Right hindlimb (tissue), 1 donor: ENCODE measurements at places on chromosomes 6 and 20.
A peak's percentile ranks its signal among the peaks of the same experiment; 100 is the strongest.

- no peak for DNase-seq
These were observed 96.9 kb downstream of the UBE3D start for GRCh38 chr6:82968708-82969107.

DNA sequence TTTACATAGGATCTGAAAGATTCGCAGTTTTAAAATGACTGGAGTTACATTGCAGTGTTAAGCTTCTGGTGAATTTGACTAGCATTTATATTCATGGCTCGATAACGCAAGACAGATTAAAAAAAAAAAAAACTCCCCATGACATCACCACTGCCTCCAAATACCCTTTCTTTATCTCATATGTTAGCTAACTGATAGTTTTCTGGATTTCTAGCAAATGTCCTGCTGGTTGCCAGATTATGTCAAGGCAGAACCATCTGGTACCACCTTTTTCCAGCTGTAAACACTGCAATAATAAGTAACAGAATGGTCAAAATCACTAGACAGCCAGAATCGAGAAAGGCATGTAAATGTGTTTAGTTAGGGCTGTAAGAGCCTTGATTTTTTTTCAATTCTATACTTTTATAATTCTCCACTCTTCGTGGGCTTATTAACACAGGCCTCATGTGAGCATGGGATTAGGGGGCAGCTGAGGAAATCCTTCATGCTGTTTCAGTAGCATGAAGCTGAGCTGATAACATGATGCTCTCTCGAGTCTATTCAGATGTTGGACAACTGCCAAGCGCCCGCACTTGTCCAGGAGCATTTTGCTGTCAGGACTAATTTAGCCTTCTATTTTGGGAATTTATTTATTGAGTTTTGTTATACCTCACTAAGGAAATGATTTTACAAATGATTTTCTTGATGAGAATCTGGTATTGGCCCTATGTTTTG, 166.0 kb upstream of the SCGN start:
- DNase-seq: peak; percentile 32

DNA sequence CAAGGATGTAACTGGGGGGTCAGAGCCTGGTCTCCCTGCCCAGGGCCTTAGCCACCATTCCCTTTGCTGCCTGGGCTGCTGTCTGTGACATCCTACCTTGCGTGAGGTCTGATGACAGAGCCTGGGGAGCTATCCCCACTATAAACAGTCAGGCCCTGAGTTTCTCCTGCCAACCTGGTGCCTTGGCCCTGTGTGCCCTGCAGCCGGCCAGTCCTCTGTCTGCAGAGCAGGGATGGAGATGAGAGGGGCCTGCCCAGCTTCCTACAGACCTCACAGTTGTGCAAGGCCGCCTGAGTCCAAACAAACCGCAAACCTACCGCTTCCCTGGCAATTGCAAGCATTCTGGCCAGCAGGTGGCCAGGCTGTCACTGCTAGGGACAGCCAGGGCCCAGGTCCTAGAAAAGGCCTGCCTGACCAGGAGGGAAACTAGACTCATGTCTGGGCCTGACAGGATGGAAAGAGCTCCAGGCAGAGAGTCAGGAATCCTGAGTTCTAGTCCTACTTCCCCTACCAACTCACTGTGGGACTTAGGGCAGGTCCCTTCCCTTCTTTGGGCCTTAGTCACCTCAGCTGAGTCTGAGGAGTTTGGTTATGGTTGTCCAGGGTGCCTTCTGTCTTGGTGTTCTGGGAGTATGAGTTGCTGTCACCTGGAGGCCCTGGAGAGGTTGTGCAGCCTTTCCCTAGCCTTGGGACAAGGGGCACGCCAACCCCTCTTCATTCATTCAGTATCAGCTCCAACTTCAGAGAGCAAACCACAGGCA, 86.2 kb downstream of the VEGFA start:
- DNase-seq: no peak

GRCh38 chr6:10389739-10390494, 25.0 kb downstream of the TFAP2A start:
- DNase-seq: no peak

GRCh38 chr6:7467007-7467897, 74.2 kb upstream of the DSP start:
- no peak for DNase-seq

DNA sequence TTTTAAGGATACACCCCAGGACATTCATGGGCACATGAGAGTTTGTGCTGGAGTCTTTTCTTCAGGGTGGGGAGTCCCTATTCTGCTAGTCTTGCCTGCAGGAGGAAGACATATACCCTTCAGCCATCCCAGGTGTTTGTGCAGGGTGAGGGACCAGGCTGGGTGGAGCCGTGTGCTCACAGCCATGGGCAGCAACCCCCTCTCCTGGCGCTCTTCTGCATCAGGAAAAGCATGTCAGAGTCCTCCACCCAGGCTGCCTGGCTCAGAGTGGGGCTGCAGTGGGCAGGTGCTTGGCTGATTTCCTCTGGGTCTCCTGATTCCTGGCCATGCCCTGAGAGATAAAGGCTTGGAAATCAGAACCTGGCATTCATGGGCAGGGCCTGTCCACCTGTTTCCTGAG, 22.7 kb upstream of the MLN start:
- no peak for DNase-seq

DNA sequence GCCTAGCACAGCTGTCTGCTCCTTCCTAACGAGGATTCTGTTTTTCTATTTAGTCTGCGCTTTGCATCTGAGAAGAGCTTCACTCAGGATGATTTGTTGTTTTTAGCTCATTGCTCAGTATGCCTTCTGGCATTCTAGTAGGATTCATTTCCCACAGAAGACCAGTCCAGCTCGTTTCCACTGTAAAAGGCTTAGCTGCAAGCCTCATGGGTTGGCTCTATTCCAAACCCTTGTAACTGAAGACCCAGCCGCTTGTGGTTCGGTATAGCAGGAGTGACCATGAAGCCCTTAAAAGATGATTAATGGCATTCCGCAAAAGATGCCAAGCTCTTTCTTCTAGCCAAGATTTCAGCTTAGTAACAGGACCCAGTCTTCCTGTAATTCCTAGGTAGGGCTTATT, 7.2 kb downstream of the ADGRF1 start:
- peak; percentile 88 for DNase-seq
